ENCODE measurements at places on chromosomes 13 and 19. TPM values are rescaled to one million over a fixed set of nuclear protein-coding genes. Genes with fewer than 3 reads are reported as not detected.

- no peak for DNase-seq
Measured at GRCh38 chr13:40992678-40993518, 26.2 kb downstream of the ELF1 start.

DNA sequence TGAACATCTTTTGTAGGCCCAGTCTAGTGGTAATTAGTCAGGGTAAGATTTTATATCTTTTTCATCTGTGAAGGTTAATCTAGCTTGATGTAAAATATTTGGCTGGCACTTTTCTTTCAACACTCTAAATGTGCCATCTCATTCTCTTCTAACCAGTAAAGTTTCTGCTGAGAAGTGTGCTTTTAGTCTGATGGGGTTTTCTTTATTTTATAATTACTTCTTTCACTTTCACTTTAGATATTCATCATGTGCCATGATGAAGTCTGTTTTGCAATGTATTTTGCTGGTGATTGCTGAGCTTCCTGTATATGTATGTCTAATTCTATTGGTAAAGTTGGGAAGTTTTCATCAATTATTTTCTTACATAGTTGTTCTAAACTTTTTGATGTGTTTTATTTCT, 31.9 kb downstream of the ZNF726 start:
- DNase-seq, result no peak

DNA sequence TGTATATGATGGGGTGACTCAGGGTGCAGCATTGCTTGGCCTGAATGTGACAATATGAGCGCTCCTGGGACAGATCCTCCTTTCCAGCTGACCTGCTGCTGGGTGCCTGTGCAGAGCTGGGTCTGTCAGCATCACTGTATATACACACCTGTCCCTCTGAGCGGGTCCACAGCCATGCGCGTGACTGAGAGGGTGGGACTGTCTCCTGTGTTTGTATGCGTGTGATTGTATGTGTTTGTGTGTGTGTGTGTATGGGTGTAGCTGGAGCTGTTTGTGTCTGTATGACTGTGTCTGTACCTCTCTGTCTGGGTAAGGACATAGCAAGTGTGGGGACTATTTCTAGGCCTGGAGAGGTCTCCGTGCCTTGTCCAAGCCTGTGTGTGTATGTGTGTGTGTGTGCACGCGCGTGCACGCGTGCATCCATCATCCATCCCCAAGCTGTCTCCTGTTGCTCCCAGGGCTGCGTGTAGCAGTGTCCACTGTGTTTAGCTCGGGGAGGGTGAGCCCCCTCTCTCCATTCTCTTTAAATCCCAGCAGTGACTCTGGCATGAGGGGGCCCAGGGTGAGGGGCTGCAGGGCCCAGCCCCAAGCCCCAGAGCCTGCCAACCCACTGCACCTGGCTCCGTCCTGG, 8.3 kb downstream of the IGLON5 start:
- no peak for DNase-seq

DNA sequence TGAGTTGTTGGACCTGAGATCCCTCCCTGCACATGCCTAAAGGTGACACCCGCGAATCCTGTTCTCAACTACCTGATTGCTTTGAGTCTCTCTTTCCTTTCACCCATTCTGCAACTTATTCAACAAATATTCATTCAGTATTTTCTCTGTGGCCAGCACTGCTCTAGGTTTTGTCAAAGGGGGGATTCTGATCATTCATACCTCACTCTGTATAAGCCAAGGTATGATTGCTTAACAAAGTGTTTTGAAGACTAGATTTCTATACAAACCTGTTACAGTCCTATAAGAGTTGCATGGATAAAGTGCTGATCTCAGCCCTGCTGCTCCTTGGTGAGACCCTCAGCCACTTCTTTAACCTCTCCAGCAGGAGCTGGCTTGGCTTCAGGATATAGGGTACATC, 409.7 kb downstream of the KCNRG start:
- DNase-seq, result no peak

DNA sequence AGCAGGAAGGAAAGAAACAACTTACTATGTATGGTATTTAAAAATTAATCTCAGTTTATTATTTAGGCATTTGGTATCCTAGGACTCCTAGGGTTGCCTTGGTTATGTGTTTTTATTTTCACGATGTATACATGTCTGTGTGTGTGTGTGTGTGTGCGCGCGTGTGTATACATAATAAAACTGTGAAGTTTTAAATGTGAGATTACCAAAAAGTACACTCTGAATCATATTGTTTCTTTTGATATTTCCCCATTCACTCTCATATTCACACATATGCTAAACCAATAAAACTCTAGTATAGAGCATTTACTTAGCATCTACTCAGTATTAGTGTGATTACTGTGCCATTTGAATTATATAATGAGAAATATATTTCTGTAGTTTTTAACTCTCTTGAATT, 30.8 kb upstream of the NDFIP2 start:
- DNase-seq, result no peak

DNA sequence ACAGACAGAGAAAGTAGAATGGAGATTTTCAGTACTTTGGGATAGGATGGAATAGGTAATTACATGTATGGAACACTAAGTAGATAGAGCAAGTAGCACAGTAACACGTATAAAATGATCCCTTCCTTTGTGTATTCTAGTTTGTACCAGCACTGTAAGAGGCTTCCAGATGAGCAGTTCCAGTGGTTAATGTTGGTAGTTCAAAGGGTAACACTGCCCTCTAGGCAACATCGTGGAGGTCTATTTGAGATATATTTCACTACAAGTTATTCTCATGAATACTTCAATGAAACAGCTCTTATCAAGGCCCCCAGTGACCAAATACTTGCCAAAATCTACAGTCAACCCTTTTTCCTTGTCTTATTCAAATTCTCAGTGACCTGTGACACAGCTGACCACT, 13.5 kb upstream of the ZNF563 start:
- DNase-seq, result no peak

The ELAVL3 gene
- total RNA-seq, result 0.05 TPM

The NLRP5 gene
- 0.30 TPM for total RNA-seq

Measured in HCT116 (cell line).